Heart left ventricle (tissue), 16 donors: ENCODE measurements at places on chromosomes 3 and 15.

DNA sequence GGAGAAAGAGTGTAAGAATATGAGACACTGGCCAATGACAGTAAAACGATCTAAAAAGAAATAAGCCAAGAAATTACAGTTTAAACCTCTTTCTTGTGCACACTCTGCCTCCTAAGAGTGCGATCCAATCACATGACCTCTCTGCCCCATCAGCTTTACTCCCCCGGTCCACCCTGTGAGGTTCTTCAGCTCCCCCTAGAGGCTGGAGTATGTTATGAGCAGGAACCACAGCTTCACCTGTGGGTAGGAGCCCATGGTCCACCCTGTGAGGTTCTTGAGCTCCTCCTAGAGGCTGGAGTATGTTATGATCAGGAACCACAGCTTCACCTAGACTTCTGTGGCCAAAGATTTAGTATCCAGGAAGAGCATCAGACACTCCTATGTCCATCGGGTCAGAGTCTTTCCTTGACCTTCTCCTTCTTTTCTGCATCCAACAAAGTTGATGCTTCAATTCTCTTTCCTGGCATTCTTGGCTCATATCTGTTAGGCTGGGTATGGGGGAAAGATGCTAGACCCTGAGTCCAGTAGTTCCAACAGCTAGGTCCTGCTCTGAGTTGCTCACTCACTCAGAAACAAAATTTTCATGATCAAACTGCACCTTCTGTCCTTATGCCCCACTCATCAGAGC, 164.0 kb downstream of the MINAR1 start:
- DNase-seq: no peak

DNA sequence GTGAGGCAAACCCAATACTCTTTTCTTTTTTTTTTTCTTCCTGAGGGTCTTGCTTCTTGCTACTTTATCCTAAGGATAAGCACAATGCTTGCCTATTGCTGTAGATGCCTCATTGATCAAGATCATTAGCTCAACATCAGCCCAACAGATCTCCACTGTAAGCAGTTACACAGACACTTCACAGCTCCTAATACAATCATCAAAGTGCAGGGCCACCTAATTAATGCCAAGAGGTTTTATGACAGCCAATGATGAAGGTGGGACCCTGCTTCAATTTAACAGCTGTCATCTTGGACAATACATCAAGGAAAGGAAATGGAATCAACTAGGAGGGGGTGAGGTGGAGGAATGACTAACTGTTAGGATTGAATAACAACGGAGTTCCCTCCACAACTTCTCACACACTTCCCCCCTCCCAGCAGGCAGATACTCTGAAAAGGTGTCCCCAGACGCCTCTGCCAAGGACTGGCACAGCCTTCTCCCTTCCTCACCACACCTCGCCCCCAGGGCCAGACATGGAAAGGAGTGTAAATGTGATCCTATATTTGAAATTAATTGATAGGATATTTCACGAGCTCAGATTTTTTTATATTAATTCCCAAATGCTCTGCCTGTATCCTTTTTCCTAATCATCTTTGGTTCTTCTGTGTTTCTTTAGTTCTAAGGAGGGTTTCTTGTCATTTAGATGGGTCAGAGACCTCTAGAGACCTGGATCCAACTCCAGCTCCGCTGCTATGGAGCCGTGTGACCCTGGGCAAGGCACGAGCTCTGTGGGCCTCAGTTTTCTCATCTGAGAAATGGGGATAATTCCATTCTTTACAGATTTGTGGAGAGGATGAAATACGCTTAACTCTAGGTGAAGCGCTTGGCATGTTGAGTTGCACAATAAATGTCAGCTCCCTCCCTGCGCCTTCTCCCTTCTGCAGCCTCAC, 1.2 kb downstream of the DCLK3 start:
- no peak for DNase-seq

- no peak for DNase-seq
Observed at GRCh38 chr3:62749130-62749529, 126.1 kb downstream of the CADPS start.

GRCh38 chr15:91530956-91531582, 322.4 kb upstream of the SLCO3A1 start:
- DNase-seq: peak; percentile 42

GRCh38 chr15:40932156-40932555, 3.0 kb downstream of the DLL4 start:
- DNase-seq: no peak

GRCh38 chr15:77915261-77915960, 162.1 kb downstream of the TBC1D2B start:
- DNase-seq: peak; percentile 15

GRCh38 chr3:197504229-197504628, 51.5 kb downstream of the BDH1 start:
- DNase-seq: no peak

- DNase-seq: no peak
Observed at GRCh38 chr3:173911446-173911845, 513.9 kb downstream of the NLGN1 start.

GRCh38 chr3:187958432-187959003, 195.4 kb upstream of the LPP start:
- DNase-seq: no peak

DNA sequence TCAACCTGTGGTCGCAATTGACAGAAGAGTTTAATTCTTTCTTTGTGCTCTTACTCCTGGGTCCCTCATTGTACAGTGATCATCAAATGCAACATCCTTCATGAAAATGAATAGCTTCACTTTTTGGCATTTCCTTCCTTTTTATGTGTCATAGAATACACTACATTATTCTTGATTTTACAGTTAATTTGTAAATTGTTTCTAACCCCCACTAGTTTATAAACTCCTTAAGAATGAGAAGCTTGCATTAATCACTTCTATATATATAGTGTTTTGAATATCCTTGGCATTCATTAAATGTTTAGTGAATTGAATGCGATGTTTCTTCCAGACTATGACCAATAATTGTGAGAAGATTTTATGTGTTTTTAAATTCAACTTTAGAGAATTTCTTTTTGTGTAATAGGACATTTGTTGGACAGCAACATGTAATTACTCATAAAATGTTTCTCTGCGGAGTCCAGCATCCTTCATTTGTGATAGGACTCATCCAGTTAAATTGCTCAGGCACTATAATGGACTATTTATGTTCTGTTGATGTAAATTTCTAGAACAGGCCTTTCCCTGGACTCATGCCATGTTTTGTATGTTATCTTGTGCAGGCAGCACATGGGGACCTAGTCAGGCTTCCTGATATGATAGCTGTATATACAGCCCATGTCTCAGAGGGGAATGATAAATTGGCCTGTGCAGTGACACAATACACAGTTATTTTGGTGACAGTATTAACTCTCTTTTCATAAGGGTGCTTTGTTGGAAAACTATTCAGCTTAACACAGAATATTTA, 51.3 kb downstream of the MBNL1 start:
- DNase-seq: no peak

DNA sequence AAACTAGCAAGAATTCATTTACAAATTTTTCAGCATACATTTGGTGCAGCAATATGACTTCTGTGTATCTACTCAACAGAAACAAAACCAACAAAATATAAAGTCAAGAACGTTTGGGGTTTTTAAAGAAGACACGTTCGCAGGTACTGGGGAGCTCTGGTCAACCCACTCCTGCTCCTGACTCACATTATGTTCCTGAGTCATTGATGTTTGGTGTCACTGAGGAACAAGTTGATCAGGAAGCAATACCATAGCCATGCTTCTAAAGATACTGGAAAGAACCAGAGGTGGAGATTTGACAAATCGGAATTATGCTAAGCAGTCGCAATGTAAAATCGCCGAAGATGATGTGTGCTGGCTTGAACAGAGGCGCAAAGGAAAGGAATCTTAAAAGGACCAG, 22.0 kb downstream of the SLC4A7 start:
- no peak for DNase-seq

DNA sequence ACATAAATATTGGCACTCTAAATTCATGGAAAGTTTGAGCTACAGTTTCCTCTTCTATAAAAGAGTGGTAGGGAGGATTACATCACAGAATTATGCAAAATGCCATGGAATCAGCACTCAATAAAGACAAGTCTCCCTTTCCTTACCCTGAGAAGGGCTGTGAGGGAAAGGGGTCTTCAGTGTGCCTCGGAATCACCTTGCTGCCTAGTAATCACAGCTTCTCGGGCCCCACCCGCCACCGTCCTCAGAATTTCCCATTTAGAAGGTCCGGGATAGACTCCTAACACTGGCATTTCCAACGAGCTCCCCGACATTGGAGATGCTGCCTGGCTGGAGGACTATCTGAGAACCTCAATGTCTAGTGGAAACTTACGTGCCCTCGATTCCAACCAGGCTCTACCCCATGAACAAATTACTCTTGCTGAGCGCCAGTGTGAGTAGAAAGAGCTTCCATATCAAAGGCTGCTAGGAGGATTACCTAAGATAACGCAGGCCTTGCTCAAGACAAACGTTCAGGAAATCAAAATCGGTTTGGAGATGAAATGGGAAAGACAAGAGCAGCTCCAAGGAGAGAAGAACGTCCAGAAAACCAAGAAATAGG, 92.1 kb upstream of the CHD2 start:
- no peak for DNase-seq

GRCh38 chr3:111785034-111785433, 74.0 kb upstream of the PHLDB2 start:
- DNase-seq: no peak
